ENCODE measurements at places on chromosomes 5 and 9. TPM values are rescaled to one million over a fixed set of nuclear protein-coding genes. Genes with fewer than 3 reads are reported as not detected.

GRCh38 chr5:124742983-124743601 is 3.3 kb downstream of the ZNF608 start:
- no peak for DNase-seq
- H3K36me3 ChIP-seq = no peaks in the 10 kb centered on the region
- peaks cover 3% of the 10 kb centered on the region for H3K27me3 ChIP-seq
- H3K4me1 ChIP-seq = peaks cover 25% of the 10 kb centered on the region
- H3K4me3 ChIP-seq = no peak overlapping the region
- H3K27ac ChIP-seq = no peak overlapping the region

DNA sequence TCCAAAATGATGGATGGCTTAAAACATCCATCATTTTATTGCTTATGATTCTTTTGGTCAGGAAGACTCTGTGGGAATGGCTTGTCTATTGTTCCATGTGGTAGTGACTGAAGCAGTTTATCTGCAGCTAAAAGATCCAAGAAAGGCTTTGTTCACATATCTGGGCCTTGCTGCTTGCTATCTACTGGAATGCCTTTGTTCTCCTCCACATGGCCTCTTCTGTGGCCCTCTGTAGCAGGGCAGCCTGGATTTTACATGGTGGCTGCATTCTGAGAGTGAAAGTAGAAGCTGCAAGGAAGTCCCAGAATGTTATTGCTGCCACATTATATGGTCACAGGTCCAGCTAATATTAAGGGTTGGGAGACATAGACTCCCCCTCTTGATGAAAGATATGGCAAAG is 35.1 kb downstream of the DMXL1 start:
- no peaks in the 10 kb centered on the region for H3K4me1 ChIP-seq
- H3K4me3 ChIP-seq = no peak overlapping the region
- H3K27me3 ChIP-seq = no peaks in the 10 kb centered on the region
- peaks cover 3% of the 10 kb centered on the region for H3K36me3 ChIP-seq
- no peak overlapping the region for H3K27ac ChIP-seq
- DNase-seq = no peak

GRCh38 chr9:110148384-110148783 is 59.6 kb downstream of the C9orf152 start:
- H3K27me3 ChIP-seq = no peaks in the 10 kb centered on the region
- H3K36me3 ChIP-seq = no peaks in the 10 kb centered on the region
- H3K4me3 ChIP-seq = no peak overlapping the region
- no peaks in the 10 kb centered on the region for H3K4me1 ChIP-seq
- no peak overlapping the region for H3K27ac ChIP-seq

DNA sequence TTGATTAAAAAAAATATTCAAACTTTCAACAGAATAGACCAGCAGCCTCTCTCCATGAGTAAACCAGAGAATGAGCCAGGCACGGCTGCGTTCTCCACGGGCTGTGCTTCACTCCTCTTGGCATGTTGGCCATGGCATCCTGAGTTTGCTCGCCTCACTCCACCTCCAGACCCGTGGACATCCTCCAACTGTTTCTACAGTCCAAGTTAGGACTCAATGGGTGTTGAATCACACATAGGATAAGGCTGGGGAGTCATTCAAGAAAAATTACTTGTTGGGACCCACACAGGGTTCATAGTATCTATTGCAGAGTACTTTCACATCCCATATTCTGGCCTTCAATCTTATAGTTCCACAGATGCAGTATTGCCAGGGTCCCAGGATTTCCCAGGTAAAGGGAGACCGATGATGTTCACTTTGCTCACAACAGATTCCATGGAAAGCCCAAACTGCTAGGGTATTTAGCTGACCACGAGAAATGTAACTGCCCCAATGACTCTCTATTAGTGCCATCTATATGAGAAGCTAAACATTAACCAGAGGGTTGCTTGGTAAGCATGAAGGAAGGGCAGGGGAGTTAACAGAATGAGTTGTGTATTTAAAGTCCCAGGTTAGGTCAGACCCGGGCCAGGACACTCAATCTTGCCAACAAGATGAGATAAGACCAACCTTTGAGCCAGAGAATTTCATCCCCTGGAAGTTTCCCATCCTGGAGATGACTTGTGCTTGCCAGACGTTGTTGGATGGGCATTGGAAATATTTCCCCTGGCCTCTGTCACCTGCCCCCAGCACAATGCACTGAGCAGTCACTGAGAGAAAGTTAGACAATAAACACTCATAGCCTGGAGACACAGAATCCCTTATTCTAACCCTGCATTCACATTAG is 19.7 kb upstream of the GDA start:
- H3K27ac ChIP-seq = no peak overlapping the region
- no peak for DNase-seq
- H3K36me3 ChIP-seq = no peaks in the 10 kb centered on the region
- H3K4me3 ChIP-seq = no peak overlapping the region

The LHX6 gene
- not detected for total RNA-seq

- no peak overlapping the region for H3K4me3 ChIP-seq
- H3K36me3 ChIP-seq = no peaks in the 10 kb centered on the region
- H3K4me1 ChIP-seq = no peaks in the 10 kb centered on the region
- no peak overlapping the region for H3K27ac ChIP-seq
Measured at GRCh38 chr5:176173647-176174046, 64.6 kb upstream of the SIMC1 start.

- H3K27ac ChIP-seq = no peak overlapping the region
- H3K36me3 ChIP-seq = no peaks in the 10 kb centered on the region
- no peaks in the 10 kb centered on the region for H3K27me3 ChIP-seq
- H3K4me1 ChIP-seq = no peaks in the 10 kb centered on the region
- DNase-seq = no peak
Measured at GRCh38 chr5:120436996-120437395, 27.1 kb upstream of the PRR16 start.

- H3K27ac ChIP-seq = no peak overlapping the region
- no peaks in the 10 kb centered on the region for H3K4me1 ChIP-seq
- no peaks in the 10 kb centered on the region for H3K36me3 ChIP-seq
- DNase-seq = no peak
- no peaks in the 10 kb centered on the region for H3K27me3 ChIP-seq
Measured at GRCh38 chr5:51625224-51625968, 242.1 kb downstream of the ISL1 start.

The N4BP3 gene
- total RNA-seq = 0.73 TPM

- no peak overlapping the region for H3K27ac ChIP-seq
- peak; percentile 83 for DNase-seq
- no peak overlapping the region for H3K4me3 ChIP-seq
- H3K4me1 ChIP-seq = no peaks in the 10 kb centered on the region
Measured at GRCh38 chr5:88729084-88729828, 153.7 kb downstream of the MEF2C start.

The FOXD4L4 gene
- total RNA-seq = not detected

DNA sequence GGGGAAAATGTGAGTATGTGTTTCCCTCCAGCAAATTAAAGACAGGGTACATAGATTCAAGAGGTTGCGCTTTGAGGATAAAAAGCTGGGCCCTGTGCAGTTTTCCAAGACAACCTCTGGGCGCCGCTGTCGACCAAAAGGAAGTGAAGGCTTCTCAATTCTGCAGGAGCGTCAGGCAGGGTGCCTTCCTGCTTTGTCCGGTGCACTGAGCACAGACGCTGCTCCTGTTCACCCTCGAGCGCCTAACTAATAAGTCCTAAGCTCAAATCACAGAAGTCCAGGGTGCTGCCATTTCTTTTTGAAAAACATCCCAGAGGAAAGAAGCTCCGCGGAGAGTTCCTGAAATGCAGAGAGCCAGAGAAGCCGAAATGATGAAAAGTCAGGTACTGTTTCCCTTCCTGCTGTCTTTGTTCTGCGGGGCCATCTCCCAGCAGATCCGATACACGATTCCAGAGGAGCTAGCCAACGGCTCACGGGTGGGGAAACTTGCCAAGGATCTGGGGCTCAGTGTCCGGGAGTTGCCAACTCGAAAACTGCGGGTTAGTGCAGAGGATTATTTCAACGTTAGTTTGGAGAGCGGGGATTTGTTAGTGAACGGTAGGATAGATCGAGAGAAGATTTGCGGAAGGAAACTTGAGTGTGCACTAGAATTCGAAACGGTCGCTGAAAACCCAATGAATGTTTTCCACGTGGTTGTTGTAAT is at the start of gene PCDHGB1:
PCDHGB1 (plus strand) TSS at position 183 of the 703 bp plus-strand sequence; CDS start at position 345, 162 bp downstream.
- DNase-seq = peak; percentile 87
- no peaks in the 10 kb centered on the region for H3K27me3 ChIP-seq
- peak within 1 kb of the TSS; percentile 24 for H3K4me3 ChIP-seq
- H3K36me3 ChIP-seq = no peaks in the 10 kb centered on the region
- H3K27ac ChIP-seq = peak within 1 kb of the TSS; percentile 12

- H3K4me1 ChIP-seq = peaks cover 4% of the 10 kb centered on the region
- no peaks in the 10 kb centered on the region for H3K36me3 ChIP-seq
- H3K27me3 ChIP-seq = no peaks in the 10 kb centered on the region
- H3K27ac ChIP-seq = no peak overlapping the region
- H3K4me3 ChIP-seq = no peak overlapping the region
Measured at GRCh38 chr9:136270173-136270705, 24.6 kb upstream of the QSOX2 start.

GRCh38 chr5:33539212-33539611 is 98.4 kb downstream of the TARS1 start:
- peaks cover 3% of the 10 kb centered on the region for H3K27me3 ChIP-seq
- no peaks in the 10 kb centered on the region for H3K36me3 ChIP-seq
- no peak for DNase-seq
- no peak overlapping the region for H3K4me3 ChIP-seq
- no peak overlapping the region for H3K27ac ChIP-seq

DNA sequence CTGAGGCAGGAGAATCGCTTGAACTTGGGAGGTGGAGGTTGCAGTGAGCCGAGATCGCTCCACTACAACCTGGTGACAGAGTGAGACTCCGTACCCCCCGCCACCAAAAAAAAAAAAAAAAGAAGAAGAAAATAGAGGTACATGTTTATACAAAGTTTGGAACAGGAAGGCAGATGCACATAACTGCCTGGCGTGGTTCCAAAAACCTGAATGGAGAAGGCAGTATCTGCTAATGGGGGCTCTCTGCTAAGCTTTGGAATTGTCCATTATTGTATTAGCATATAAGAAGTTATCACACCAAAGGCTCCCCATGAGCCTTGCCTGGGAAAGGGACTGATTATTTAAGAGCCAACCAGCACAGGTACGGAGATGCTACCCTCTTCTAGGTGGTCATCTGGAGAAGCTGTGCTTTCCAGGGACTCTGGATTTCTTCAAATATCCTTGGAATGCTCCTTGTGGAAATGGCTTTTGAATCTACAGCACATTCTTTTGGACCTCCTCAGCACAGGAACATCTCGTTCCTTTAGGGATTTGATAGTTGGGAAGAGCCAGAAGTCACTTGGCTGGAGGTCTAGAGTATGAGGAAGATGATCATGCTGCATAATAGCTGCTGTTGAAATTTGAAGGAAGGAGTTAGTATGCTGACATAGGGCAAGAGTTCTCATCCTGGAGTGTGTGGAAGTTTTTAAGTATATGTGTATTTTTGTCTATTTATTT is 42.5 kb upstream of the ABCA1 start:
- H3K36me3 ChIP-seq = no peaks in the 10 kb centered on the region
- H3K27ac ChIP-seq = no peak overlapping the region
- no peak overlapping the region for H3K4me3 ChIP-seq
- no peak for DNase-seq
- no peaks in the 10 kb centered on the region for H3K27me3 ChIP-seq
- H3K4me1 ChIP-seq = no peaks in the 10 kb centered on the region

DNA sequence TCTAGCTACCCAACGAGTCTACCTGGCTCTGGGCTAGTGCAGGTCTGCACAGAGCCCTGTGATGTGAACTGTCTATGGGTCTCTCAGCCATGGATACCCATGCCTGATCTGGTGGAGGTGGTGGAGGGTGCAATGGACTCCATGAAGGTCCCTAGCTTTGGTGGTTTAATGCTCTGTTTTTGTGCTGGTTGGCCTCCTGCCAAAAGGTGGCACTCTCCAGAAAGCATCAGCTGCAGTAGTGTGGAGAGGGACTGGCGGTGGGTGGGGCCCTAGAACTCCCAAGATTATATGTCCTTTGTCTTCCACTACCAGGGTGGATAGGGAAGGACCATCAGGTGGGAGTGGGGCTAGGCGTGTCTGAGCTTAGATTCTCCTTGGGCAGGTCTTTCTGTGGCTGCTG is 290.1 kb downstream of the AGTPBP1 start:
- no peaks in the 10 kb centered on the region for H3K27me3 ChIP-seq
- no peak overlapping the region for H3K4me3 ChIP-seq
- H3K27ac ChIP-seq = no peak overlapping the region
- no peaks in the 10 kb centered on the region for H3K36me3 ChIP-seq
- no peaks in the 10 kb centered on the region for H3K4me1 ChIP-seq
- DNase-seq = no peak

GRCh38 chr5:120466341-120467006 is 2.4 kb downstream of the PRR16 start:
- peaks cover 8% of the 10 kb centered on the region for H3K4me1 ChIP-seq
- peaks cover 53% of the 10 kb centered on the region for H3K27me3 ChIP-seq
- H3K36me3 ChIP-seq = no peaks in the 10 kb centered on the region
- no peak overlapping the region for H3K27ac ChIP-seq

GRCh38 chr9:97559111-97559514 is 57.6 kb downstream of the TMOD1 start:
- no peak for DNase-seq
- no peaks in the 10 kb centered on the region for H3K36me3 ChIP-seq
- H3K27me3 ChIP-seq = no peaks in the 10 kb centered on the region
- H3K27ac ChIP-seq = no peak overlapping the region
- no peak overlapping the region for H3K4me3 ChIP-seq

GRCh38 chr9:132049900-132050299 is 29.8 kb downstream of the MED27 start:
- H3K36me3 ChIP-seq = no peaks in the 10 kb centered on the region
- H3K4me1 ChIP-seq = no peaks in the 10 kb centered on the region
- H3K27ac ChIP-seq = no peak overlapping the region
- H3K4me3 ChIP-seq = no peak overlapping the region

GRCh38 chr5:25405850-25406249 is 761.1 kb upstream of the CDH10 start:
- H3K36me3 ChIP-seq = no peaks in the 10 kb centered on the region
- no peak overlapping the region for H3K4me3 ChIP-seq
- H3K4me1 ChIP-seq = no peaks in the 10 kb centered on the region
- no peaks in the 10 kb centered on the region for H3K27me3 ChIP-seq
- no peak for DNase-seq

The ACOT12 gene
- not detected for total RNA-seq

DNA sequence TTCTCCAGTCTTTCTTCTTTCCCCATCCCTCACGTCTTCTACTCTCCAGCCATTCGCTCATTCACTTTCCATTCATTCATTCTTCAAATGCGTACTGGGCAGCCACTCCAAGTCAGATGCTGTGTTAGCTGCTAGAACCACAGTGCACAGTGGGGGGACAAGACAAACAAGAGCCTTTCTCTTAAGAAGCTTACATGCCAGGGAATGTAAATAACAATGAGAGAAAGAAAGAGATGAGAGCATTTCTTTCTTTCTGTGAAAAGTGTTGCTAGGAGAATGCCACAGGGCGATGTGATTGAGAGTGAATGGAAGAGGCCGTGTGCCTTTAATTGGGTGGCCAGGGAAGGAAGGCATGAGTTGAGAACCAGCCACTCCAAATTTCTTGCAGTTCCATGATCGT is 46.3 kb upstream of the SMIM23 start:
- H3K4me3 ChIP-seq = no peak overlapping the region
- H3K27me3 ChIP-seq = no peaks in the 10 kb centered on the region
- no peaks in the 10 kb centered on the region for H3K36me3 ChIP-seq
- no peak overlapping the region for H3K27ac ChIP-seq

The ZNF462 gene
- 40.5 TPM for total RNA-seq

Data from A673 (cell line).